Hypothalamus (tissue), 51 donors: ENCODE measurements at places on chromosomes 1 and 21.

GRCh38 chr1:80158771-80159170 is 1152.2 kb upstream of the ADGRL4 start:
- no peak for DNase-seq

DNA sequence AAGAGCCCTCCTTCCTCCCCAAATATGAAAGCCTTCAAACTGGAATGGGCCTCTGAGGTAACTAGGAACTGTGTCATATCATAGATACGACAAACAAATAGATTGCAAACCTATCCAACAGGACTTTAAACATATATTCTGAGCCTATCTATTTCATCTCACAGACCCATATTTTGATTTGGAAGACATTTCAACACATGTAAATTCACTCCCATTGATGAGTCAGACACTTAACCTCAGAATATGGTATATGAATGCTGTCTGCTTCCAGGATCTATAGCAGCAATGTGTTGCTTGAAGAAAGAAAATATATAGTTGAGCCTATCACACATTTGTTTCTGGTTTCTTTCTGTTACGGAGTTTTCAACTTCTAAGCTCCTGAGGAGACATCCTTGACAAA is 221.9 kb upstream of the SAMSN1 start:
- DNase-seq: no peak

GRCh38 chr1:158328426-158328825 is 2.9 kb downstream of the CD1B start:
- no peak for DNase-seq

- peak; percentile 18 for DNase-seq
These were observed 6.4 kb upstream of the GSTM4 start for GRCh38 chr1:109649491-109649914.

- no peak for DNase-seq
These were observed 13.6 kb upstream of the ERI3 start for GRCh38 chr1:44368471-44369151.

GRCh38 chr1:19210772-19211549 is 895 bp upstream of the UBR4 start:
- no peak for DNase-seq
